NCI-H1105 (cell line): ENCODE measurements at places on chromosomes 3 and 15.

- no peak for DNase-seq
Observed at GRCh38 chr3:126573492-126574117, 14.9 kb upstream of the C3orf22 start.

DNA sequence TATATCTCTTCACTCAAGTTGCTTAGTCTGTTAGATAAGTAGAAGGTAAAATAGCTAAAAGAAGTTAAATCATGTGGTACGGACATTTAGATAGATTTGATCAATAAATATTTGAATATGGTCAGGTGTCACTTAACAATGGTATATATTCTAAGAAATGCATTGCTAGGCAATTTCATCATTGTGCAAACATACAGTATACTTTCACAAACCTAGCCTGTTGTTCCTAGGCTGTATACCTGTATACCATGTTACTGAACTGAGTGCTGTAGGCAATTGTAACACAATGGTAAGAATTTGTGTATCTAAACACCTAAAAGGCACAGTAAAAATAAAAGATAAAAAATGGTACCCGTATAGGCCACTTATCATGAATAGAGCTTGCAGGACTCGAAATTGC, 112.8 kb upstream of the CGNL1 start:
- DNase-seq = no peak

- no peak for DNase-seq
Observed at GRCh38 chr3:53728606-53729005, 117.6 kb downstream of the CHDH start.

GRCh38 chr3:44942202-44942921, 33.6 kb downstream of the ZDHHC3 start:
- DNase-seq = no peak

DNA sequence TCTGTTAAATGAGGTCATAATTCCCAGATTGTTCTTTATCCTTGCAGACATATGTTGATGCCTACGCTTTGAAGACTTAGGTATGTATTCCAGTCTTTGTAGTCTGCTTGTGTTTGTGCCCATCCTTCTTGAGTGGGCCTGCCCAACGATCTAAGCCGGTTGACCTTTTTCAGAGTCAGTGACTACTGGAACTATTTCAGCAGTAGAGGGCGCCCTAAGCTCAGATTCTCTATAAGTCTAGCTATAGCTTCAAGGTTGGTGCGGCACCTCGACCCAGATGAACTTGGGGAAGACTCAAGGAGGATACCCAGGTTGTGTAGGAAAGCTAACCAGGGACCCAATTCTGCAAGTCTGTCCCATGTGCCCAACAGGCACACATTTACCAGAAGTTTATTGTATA, 228.8 kb upstream of the PPP2R3A start:
- no peak for DNase-seq

GRCh38 chr3:151743855-151744254, 10.1 kb downstream of the AADACL2 start:
- no peak for DNase-seq

DNA sequence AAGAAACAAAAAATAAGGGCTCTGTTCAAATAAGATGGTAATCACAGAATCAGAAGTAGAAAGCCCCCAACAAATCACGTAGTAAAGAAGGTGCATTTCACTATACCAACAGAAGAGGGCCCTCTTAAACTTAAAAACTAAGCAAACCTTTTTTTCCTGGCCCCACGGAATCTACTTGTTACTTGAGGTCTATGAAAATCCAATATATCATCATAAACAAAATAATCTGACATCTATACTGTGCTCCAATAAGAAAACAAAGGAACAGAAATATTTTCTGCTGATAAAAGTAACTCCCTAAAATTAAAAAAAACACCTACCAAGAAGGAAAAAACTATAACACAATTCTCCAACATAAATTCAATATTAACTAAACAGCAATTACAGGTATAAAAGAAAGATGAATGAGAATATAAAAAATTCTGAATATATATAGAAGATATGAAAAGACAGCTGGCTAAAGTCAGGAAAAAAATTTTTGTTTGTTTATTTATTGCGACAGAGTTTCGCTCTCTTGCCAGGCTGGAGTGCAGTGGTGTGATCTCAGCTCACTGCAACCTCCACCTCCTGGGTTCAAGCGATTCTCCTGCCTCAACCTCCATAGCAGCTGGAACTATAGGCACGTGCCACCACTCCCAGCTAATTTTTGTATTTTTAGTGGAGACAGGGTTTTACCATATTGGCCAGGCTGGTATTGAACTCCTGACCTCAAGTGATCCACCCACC, 81.8 kb downstream of the CLASP2 start:
- DNase-seq = peak; percentile 41

DNA sequence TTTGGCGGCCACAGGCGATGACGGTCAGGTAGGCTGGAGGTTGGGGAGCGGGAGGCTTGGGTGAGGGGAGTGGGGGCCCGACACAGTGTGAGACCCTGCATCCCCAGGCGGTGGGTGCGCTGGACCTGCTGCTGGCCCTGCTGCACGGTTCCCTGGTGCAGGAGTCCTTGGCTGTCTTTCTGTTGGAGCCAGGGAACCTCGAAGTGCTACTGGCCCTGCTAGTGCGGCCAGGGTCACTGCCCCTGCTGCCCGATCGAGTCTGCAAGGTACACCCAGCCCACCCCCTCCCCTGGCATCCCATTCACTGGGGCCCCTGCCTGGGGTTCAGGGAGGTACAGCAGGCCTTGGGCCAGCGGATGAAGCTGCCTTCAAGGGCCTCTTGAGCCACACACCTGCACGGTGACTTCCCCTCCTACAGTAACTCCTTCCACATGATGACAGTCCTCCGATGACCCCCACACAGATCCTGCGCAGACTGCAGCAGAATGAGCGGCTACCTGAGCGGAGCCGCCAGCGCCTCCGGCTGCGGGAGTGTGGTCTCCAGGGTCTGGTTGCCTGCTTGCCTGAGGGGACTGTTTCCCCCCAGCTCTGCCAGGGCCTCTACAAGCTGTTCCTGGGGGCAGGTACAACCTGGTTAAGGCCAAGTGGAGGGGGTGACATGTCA, 19.5 kb downstream of the NBEAL2 start:
- no peak for DNase-seq

DNA sequence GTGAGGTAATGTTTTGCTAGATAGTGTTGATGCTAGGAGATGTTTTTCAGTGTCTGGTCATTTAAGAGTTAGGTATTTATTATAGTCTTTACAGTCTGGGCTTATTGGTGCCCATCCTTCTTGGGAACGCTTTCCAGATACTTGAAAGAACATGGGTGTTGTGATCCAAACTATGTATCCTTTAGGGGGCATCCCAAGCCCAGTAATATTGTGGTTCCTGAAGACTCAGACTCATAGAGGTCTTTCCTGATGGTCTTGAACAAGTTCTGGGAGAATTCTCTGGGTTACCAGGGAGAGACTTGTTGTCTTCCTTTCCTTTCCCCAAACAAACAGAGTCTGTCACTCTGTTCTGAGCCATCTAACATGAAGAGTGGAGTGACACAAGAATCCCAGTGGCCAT, 99.7 kb upstream of the LRRC3B start:
- DNase-seq = no peak

DNA sequence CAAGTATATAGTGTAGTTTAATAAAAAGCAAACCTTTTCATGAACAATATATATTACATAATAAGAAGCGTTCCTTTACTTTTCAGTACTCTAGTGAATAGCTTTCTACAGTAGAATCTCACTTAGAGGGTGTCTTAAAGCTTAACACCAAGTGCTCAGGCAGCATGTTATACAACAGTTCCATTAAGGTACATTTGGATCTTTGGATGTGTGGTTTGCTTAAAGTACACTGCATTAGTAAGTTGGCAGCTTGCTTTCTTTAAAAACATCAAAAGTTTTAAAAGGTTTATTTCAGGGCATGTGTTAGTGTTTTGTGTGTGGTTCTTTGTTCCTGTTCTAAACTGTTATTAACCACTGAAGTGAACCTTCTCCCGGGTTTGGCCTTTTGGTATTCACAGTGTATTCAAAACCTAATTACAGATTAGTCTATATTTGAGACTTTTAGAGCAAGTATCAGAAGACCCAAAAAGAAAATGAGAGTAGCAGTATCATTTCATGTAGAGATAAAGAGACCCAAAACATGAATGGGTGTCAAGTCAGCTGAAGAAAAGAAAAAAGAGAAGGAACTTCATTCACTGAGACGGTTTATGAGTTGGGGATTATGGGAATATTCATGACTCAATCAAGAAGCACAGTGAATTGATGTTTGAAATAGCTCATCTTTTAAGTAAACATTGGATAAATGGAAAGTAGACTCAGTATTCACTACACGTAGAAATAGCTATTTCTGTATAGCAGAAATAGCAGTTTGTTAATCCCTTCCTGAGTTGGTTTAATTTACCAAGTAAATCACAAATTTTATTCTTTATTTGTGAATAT, 93.9 kb downstream of the OPA1 start:
- DNase-seq = no peak

DNA sequence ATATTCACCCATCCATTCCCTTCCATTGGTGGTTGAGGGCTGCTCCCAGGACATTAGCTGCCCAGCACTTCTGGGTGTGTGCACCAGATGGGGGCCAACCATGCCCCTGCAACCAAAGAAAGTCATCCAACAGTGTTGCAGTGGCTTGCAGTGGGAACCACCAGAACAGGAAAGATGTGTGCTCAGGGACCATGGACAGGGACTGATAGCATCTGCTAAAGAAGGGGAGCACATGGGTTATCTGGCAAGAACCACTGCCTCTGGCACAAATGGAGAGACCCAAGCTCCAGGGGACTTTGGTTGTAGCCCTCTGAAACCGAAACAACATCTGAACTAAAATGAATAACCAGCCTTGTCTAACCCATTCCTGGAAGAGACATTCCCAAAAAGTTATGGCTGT, 8.1 kb downstream of the DCLK3 start:
- no peak for DNase-seq

GRCh38 chr3:112366522-112366921, 33.6 kb downstream of the CD200 start:
- no peak for DNase-seq

DNA sequence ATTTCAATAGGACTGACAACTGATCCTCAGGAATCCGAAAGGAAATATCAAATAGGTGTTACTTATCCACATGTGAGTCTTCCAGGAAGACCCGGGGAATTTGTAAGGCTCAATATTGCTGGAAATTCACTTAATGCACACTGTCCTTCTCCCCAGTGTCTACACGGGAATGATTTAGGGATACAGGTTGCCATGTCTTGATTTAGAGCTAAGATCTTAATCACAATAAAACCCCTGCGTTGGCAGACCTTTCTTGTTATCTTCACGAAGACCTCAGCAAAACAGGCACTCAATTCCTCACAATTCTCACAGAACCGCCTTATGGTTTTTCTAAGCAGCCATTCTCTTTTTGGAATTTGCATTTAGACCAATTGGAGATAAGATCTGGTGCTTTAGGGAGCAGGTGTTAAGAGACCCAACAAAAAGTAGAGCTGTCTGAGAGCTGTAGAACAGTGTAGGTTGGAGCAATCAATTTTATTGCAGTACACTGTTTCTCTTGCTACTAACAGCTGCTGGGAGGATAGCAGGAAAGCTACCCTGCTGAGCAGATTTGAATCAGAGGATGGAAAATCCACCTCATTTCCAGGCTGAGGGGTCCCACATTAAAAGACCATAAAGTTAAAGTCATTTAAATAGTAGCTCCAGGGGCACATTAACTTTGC, 925.7 kb downstream of the EPHA3 start:
- peak; percentile 39 for DNase-seq

GRCh38 chr15:99504823-99505551, 60.8 kb upstream of the MEF2A start:
- DNase-seq = no peak

DNA sequence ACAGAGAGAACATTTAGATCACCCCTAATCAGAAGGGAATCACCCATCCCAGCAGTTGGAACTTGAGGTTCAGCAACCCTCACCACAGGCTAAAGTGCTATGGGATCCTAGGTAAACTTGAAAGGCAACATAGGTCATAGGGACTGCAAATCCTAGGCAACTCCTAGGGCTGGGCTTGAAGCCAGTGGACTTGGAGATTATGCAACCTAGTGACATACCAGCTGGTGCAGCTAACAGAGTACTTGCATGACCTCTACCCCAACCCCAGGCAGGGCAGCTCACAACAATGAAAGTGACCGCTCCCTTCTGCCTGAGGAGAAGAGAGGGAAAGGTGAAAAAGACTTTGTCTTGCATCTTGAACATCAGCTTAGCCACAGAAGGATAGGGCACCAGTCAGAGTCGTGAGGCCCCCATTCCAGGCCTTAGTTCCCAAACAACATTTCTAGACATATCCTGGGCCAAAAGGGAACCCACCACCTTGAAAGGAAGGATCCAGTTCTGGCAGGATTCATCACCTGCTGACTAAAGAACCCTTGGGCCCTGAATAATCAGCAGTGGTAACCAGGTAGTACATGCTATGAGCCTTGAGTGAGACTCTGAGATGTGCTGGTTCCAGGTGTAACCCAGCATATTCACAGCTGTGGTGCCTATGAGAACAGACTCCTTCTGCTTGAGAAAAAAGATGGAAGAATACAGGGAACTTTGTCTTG, 37.6 kb upstream of the FBN1 start:
- no peak for DNase-seq

- no peak for DNase-seq
Observed at GRCh38 chr3:167731393-167731792, 3.3 kb downstream of the PDCD10 start.

DNA sequence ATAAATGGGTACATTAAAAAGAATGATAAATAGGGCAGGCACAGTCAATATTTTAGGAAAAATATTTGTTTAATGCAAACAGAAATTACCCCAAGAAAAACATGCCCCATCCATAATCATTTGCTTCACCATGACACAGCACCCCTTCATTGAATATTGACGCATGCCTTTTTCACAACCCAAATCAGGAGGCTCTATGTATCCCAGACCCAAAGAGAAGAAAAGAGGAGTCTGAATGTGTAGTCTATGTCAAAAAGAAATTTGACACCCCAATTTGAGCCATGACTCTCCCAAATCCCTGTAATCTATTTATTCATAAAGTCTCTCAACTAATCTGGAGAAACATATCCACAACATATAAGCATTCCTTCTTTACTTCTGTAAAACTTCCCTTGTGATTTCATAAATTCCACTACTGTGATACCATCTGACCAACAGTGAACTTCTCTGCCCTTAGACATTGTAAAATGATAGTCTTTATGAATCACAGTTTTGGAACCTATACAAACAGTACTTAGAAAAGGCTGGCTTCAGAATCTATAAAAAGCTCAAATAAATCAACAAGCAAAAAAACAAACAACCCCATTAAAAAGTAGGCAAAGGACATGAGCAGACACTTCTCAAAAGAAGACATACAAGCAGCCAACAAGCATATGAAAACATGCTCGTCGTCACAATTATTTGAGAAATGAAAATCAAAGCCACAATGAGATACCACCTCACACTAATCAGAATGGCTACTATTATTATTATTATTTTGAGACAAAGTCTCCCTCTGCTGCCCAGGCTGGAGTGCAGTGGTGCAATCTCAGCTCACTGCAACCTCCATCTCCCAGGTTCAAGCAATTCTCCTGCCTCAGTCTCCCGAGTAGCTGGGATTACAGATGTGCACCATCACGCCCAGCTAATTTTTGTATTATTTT, 53.4 kb upstream of the XRN1 start:
- no peak for DNase-seq

- DNase-seq = no peak
Observed at GRCh38 chr3:107082527-107082926, 294.7 kb upstream of the CCDC54 start.
